ENCODE measurements at places on chromosomes 5 and 9.

- no peak for DNase-seq
Measured at GRCh38 chr5:168092209-168093185, 198.9 kb upstream of the WWC1 start.

GRCh38 chr5:44329716-44330115 lies 59.5 kb downstream of the FGF10 start:
- no peak for DNase-seq

- DNase-seq: peak; percentile 84
Measured at GRCh38 chr9:34375901-34376595, 650 bp downstream of the MYORG start.

- no peak for DNase-seq
Measured at GRCh38 chr9:106913276-106913675, 50.3 kb downstream of the ZNF462 start.

DNA sequence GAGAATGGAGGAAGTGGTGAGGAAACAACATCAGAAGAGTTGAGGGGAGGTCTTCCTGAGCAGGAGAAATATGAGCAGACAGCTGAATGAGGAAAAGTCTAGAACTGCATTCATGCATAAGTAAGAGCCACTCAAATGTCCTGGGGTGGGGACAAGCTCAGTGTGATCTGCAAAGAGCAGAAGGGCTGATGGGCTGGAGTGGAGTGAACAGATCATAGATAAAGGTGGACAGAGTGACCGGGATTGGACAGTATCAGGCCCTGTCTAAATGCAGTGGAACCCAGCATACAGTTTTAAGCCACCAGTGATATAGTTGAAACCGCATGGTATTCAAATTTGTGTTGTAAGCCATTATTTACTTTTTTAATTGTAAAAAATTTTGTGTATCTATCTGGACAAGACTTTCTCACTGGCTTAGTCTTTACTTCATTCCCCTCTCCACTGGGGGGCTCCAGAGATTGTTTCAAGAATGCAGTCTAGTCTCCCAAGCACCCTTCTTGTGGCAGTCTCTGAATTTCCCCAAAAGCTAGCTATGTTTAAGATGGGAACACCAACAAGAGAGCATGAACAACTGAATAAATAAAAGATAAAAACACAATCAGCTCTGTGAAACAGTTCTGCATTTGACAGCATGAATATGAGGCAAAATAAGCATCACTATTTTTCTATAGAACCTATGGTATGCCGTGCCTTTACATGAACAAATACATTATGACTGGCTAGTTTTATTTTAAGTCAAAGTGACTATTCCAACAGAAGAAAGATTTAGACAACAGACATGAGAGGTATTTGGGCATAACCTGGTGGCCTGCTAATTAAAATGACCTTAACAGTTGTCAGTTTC lies 10.7 kb upstream of the STK32A start:
- no peak for DNase-seq

GRCh38 chr9:117093891-117094844 lies 320.7 kb downstream of the ASTN2 start:
- no peak for DNase-seq

- no peak for DNase-seq
Measured at GRCh38 chr5:56995596-56995995, 43.7 kb upstream of the MIER3 start.

DNA sequence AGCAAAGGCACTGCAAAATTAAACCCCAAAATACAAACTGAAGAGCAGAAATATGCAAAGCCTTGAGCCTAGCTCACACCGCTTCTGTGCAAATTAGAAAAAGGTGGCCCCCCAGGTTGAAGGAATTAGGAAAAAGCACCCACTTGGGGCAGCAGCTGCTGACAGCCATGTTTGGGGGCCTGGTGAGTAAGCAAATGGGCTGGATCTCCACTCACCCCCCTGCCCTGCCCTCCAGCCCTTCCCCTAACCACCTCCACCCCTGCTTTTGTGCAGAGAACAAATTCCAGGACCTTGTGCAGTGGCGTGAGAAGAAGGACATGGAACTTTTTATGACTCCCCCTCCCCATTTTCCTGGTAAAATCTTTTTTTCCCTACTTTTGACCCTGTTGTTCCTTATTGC lies 92.0 kb upstream of the DNAH5 start:
- no peak for DNase-seq

GRCh38 chr5:67724412-67725135 lies 491.0 kb upstream of the PIK3R1 start:
- no peak for DNase-seq

GRCh38 chr9:11086561-11086960 lies 473.8 kb upstream of the PTPRD start:
- DNase-seq: no peak

- DNase-seq: no peak
Measured at GRCh38 chr9:107700847-107701246, 211.3 kb upstream of the KLF4 start.

- peak; percentile 84 for DNase-seq
Measured at GRCh38 chr5:180868960-180869359, 7.9 kb upstream of the ZFP62 start.

- DNase-seq: no peak
Measured at GRCh38 chr9:33151601-33152000, 15.5 kb downstream of the B4GALT1 start.

DNA sequence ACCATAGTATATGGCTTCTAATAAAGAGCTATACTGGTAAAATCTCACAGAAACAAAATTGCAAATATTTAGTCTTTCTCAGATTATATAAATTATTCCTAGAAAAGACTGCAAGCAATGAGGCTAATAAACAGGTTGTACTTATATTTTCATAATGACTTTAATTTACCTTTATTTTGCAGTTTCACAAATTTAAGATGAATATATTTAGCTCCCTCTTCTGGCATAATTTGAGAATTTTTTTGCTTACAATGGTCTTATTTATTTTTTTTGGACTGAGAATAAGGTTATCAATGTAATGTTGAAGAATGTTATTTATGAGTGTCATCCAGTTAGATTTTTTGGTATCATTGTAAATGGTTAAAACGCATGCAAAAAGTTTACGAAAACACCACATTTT lies 56.7 kb downstream of the PIK3R1 start:
- no peak for DNase-seq

DNA sequence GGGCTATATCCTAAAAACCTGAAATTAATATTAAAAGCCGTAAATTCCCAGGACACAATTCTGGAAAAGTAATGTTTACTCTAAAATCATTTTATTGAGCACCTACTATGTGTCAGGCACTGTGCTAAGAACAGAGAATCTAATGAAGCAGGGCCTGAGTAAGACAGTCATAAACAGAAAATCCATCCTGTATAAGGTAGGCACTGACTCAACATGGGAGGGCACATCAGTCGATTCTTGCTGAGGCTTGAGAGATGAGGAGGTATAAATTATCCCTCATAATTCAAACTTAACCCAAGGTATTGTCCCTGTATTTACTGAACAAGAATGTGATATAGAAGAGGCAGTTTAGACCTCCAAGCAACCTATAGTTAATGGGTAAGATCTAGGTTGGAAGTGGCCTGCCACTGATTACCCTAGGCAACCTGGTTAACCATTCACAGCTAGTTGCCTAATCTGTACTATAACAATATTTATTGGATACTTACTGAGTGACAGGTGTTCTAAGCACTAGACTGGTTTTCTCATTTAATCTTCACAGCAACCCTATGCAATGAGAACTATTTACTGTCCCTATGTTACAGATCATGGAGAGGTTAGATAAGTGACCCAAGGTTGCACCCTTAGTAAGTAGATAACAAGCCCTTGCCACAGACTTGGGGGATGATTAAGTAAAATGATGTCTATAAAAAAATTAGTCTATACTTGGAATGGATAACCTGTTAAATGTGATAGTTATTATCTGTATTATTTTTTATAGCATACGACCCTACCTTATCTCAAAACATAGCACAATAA lies 317.7 kb downstream of the PDE4D start:
- DNase-seq: no peak

- no peak for DNase-seq
Measured at GRCh38 chr9:16656432-16657169, 213.9 kb downstream of the BNC2 start.

DNA sequence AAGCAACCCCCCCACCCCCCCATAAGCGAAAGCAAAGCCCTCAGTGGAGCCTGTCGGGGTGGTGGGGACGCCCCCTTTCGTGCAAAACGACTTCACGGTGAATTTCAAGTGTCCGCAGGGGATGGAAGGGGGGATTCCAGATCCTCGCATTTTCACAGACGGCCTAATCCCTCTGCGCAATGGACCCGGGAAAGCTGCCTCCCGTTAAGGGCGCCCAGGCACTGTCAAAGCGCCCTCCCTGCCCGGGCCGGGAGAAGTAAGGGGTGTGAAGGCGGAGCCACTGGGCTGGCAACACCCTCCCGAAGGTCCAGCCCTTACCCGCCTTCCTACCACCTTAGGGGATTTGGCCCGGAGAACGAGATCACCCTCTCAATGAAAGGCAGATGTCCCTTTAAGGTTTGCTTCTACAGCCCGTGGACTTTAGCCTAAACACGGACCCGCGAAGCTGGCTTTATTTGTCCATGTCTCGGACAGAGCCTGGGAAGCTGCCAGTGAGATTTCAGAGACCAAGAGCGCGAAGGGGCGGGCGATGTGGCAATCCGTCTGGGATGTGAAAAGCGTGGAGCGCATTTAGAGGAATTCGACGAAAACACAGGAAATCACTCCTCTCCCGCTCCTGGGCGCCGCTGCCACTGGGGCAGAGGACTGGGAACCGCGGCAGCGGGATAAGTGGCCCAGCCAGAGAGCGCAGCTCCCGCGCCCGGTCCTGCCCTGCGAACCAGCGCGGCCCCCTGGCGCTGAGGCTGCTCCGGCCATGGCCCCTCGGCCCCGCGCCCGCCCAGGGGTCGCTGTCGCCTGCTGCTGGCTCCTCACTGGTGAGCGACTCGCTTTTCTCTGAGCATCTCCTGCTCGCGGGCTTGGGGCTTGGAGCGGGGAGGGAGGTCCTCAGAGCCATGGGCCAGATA lies at the start of the genes ITGA1 and PELO:
Gene ITGA1 (plus strand): TSS at position 317 of the 905 bp plus-strand sequence. CDS start 438 bp downstream, at position 755.
Gene PELO (plus strand): TSS at position 317 of the 905 bp plus-strand sequence. CDS start 12,479 bp downstream, outside the sequence.
- DNase-seq: peak; percentile 79

GRCh38 chr5:92838253-92838652 lies 742.8 kb downstream of the NR2F1-AS1 start:
- DNase-seq: no peak

- no peak for DNase-seq
Measured at GRCh38 chr5:25850581-25850980, 1187.8 kb downstream of the CDH9 start.
